ENCODE measurements at places on chromosomes 3 and 15.

GRCh38 chr3:184785890-184786279 is 26.1 kb upstream of the VPS8 start:
- no peak for DNase-seq

DNA sequence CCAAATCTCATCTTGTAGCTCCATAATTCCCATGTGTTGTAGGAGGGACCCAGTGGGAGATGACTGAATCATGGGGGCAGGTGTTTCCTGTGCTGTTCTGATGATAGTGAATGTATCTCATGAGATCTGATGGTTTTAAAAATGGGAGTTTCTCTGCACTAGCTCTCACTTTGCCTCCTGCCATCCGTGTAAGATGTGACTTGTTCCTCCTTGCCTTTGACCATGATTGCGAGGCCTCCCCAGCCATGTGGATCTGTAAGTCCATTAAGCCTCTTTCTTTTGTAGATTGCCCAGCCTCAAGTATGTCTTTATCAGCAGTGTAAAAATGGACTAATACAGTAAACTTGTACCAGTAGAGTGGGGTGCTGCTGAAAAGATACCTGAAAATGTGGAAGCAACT is 44.5 kb downstream of the DUT start:
- DNase-seq: no peak

DNA sequence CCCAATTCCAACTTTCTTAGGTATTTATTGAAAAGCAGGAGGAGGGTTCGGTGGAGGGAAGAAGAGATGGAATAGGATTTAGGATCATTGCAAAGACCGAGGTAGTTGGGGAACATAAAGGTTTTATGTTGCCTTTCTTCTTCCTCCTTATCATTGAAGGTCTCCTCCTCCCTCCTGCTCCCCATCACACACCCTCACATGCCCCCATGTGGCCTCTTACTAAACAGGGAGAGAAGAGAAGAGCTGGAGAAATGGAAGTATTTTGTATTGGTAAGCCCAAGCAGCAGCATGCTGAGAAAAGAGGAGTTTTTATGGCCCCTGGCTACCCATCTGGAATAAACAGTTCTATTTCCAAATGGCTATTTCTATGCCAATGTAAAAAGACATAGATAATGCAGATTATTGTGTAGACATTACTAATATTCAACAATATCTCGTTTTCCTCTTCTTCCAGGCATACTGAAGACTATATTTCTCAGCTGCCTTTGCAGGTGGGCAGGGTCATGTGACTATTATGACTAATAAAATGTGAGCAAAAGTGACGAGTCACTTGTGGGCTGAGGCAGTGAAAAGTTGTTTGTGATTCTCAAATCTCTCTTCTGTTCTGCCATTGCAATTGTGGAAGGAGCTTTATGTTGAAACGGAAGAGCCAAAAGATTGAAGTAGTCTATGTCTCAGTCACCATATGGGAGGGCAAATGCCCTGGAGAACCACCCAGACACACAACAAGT is 5.2 kb upstream of the GPR176 start:
- no peak for DNase-seq

DNA sequence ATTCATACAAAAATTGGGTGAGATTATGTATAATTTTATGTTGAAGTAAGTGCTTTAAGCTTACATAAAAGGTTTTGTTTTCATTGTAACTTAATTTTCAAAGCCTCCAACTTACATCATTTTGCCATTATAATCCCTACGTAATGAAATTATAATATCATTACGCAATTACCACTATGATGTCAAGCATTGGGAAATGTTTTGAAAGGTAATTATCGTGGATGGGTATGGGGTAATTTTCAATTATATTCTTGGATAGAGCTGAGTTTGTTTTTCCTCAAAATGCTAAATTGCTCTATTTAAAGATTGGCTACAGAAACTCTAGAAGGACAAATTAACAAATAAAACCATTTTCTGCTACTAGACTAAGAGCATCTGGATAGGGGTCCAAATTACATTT is 80.2 kb upstream of the FAM3D start:
- DNase-seq: peak; percentile 8

DNA sequence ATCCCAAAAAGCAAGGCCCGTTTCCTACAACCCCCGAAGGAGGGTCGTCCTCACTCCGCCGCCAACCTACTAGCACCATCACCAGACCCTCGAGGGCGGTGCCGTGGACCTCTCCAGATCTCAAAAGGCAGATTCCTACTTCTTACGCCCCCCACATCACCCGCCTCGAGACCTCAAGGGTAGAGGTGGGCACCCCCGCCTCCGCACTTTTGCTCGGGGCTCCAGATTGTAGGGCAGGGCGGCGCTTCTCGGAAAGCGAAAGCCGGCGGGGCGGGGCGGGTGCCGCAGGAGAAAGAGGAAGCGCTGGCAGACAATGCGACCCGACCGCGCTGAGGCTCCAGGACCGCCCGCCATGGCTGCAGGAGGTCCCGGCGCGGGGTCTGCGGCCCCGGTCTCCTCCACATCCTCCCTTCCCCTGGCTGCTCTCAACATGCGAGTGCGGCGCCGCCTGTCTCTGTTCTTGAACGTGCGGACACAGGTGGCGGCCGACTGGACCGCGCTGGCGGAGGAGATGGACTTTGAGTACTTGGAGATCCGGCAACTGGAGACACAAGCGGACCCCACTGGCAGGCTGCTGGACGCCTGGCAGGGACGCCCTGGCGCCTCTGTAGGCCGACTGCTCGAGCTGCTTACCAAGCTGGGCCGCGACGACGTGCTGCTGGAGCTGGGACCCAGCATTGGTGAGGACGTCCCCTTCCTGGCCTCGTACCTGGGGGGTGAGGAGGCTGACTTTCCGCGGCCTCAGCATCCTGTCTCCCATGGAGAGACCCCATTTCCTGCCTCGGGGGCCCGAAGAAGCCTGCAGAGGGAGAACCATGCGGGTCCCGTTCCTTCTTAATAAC is at the start of gene MYD88:
Gene MYD88, plus strand, starts transcription at position 313 of the 842 bp plus-strand sequence. Its CDS starts 40 bp downstream, at position 353.
- DNase-seq: peak; percentile 86

DNA sequence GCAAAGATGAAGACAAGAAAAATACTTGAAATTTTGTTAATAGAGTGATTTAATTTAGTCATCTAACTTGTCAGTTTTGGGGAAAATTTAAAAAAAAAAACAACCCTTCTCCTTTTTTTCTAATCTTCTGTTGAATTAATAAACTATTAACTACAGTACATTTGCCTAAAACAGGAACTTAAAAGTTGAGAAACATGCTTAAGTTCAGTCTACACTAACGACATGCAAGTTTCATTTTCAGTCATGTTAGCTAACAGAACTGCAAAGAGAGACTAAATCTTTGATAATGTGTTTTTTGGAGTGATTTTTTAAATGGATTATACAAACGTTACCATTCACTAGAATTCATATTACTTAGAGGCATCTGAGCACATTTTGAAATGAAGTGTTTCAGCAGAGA is 71.9 kb upstream of the MBNL1 start:
- no peak for DNase-seq
